PC-9 (cell line): ENCODE measurements at places on chromosomes 7 and 10. TPM values are rescaled to one million over a fixed set of nuclear protein-coding genes. Genes with fewer than 3 reads are reported as not detected.

DNA sequence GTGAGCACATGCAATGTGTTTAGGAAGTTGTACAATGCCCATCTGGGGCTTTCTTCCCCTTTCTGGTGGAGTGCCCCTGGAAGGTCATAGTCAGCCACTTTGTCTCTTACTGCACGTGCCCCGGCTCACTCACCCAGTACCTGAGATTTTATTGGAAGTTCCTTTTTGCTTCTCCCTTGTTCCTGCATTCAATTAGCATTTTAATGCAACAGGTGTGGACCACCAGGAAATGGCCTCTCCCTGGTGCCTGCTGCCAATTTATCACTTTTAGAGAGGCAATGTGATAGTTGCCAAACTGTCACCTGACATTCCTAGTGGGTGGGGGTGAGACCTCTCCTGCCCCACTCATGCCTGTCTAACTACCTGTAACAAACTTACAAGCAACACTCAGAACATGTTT lies 293.4 kb upstream of the DKK1 start:
- DNase-seq: no peak

DNA sequence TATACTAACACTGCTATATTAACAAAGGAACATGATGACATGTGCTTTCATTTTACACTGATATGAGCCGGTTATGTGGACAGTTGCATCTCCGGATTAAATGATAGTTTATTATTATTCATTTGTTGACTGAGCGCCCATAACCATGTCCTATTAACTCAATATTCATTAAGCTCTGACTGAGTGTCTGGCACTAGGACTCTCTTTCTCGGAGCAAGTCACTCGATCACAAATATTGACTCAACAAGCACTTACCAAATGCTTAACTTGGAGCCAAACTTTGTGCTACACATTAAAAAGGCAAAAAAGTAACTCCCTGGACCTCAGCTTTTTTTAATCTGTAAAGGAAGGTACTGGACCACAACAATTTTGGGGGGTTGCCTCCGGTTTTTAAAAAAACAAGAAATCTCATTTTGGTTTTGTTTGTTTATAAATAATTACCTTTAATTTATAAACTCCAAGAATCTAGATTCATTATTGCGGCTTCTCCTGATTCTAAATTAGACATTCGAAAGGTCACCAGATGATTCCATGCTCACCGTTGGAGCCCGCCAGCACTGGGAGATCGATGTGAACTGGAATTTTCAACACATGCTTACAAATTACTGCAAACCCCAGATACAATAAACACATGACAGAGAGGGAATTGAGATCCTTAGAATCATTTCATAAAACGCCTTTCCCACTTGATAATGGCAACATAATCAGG lies 8.9 kb upstream of the LYZL1 start:
- no peak for DNase-seq

DNA sequence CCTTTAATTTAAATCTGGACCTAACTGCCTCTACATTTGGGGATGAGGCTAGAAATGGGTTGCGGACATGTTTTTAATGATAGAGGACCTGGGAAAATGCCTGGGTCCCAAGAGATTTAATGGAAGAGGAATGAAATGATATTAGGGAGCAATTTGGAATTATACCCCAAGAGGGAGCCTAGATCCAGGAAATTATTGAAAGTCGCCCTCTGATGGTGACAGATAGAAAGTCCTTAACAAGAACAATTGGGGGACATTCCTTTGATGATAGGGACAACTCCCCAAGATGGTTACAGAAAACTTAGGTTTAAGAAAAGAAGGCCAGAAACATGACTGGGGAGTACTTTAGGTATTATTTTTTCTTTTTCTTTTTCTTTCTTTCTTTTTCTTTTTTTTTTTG lies 9.5 kb upstream of the TSGA13 start:
- DNase-seq: peak; percentile 6

Gene PWWP2B
- total RNA-seq: 16.9 and 20.6 TPM in 2 replicates

Gene HYAL4
- not detected in 2 replicates for total RNA-seq

- DNase-seq: no peak
Observed at GRCh38 chr10:80253266-80253962, 36.0 kb downstream of the MAT1A start.

DNA sequence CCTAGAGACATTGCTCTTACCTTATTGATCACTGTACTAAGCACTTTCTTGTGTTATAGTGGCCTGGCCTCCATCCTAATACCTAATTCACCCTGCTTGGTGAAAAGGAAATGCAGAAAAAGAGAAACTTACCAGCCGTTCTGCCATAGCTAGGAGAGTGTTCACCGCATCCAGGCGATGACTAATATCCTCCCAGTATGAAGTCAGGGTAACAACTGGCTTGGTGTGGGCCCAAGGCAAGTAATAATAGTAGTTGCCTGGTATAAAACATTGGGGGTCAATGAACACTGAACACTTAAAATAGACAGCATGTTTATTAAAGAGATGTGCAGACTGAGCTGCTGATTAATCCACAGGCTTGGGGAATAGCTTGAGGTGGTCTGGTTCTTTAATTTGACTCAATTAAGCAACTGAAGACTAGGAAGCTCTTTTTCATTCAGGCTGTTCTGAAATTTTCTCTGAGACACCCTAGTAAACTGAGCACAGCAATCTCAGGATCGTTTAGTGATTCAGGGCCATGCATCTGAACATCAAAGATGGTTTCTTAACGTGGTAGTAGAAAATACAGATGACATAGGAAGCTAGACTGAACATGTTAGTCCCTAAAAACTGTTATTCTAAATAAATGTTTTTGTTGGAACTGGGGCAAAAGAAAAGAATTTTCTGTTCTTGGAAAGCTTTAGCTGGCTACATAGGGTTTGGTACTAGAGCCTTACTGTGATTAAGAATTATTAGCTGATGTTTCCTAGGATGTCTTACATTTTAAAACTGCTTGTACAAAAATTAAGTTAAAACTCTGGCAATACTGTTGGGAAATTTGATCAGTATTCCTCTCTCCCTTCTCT lies 102.2 kb downstream of the MYOF start:
- DNase-seq: no peak

DNA sequence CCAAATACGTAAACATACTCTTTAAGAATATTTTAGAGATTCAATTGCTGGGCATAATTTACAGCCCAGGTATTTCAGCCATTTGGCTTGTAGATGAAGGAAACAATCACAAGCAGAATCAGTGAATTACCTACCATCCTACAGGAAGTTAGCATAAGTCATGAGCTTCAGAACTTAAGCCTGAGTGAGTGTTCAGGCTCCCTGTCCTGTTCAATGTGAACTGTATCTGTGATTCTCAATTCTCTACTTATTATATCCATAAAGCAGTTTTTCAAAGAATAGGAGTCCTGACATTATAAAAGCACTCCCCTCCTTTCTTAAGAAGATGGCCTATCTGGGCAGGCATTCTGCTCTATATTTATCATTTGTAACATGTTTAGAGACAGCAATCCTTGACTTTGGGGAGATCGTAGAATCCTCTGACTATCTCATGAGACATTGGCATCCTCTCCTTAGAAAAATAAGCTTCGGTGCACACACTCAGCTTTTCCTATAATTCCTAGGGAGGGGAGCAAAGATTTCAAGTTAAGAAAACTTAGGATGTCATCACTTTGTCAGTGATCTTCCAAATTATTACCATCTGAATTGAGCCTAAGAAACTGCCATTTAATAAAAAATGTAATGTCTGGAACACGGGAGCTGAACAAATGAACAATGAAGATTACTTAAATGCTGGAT lies 645.2 kb upstream of the IGFBP3 start:
- DNase-seq: no peak

DNA sequence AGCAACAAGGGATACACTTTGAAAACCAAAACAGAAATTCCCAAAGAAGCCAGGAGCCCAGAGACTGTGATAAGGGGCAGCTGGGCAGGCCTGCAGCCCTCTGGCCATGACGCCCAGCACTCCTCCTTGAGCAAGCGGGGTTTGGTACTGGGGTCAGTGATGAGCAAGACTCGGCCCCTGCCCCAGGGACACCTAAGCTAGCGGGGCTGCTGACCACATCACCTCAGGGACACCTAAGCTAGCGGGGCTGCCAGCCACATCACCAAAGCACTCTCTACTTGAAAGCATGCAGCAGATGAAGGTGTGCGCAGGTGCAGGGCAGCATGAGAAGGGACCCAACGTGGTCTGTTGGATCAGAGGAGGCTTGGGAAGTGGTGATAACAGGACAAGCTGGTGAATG lies 108.0 kb upstream of the PPP2R2D start:
- DNase-seq: no peak

DNA sequence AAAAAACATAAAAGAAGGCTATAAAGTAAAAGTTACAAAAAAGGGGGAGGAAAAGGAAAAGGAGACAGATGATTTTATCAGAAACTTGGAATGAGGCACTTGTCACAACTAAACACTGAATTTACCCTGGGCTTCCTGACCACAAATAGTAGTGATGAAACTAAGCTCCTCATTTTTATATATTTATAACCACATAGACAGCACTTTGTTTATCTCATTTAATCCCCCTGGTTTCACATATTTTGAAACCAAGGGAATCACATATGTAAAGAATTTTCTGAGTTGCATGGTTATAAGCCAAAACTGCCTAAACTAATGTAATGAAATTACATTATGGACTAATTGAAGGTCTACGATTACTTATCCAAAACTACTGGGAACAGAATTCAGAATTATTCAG lies 39.6 kb upstream of the MET start:
- no peak for DNase-seq

Gene VWA2
- total RNA-seq: 0.48 and 1.2 TPM in 2 replicates
